ENCODE measurements at places on chromosomes 4 and X.

DNA sequence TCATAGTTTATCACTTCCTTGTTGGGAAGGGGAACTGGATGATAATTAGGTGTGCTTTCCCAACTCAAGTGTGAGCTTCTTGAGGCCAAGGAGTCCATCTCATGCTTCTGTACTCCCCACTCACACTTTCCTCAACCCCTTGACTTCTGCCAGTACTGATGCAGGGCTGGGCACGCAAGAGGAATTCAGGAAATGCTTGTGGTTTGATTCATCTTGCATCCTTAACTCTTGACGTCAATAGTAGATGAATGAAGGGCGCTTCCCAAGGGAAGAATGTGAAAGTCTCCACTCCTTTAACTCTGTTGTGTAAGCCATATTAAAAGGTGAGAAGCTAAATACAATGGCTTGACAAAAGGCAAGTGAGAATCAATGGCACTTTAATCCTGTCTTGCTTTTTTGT lies 101.8 kb downstream of the AGTR2 start:
- no peak for DNase-seq

- peak; percentile 3 for DNase-seq
Observed at GRCh38 chr4:128861856-128862518, 52.5 kb downstream of the JADE1 start.

DNA sequence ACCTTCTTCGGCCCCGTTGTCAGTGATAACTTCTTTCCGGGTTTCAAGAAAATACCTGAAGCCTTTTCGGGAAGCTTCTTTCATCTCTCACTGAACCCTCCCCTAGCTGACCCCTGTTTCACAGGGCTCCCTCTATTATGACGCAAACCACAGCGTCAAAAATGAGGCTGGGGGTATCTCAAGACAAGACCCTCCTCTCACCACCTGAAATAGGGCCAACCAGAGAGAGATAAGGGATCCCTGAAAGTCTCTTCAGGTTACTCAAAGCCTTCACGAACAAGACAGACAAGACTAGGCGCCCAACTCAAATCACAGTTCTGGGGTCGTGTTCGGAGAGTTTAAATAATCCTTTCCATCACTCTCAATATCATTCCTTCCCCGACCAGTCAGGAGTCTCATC lies 1.2 kb downstream of the PHF8 start:
- DNase-seq = no peak

DNA sequence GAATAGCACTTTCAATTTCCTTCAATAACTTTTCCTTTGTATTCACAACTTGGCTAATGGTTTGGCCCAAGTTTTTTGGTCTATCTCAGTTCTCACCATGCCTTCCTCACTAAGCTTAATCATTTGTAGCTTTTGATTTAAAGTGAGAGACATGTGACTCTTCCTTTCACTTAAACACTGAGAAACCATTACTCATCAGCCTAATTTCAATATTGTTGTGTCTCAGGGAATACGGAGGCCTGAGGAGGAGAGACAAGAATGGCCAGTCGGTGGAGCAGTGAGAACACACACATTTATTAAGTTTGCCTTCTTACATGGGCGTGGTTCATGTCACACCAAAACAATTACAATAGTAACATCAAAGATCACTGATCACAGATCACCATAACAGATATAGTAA lies 56.7 kb downstream of the TSPAN5 start:
- no peak for DNase-seq

GRCh38 chr4:185351691-185352090 lies 44.0 kb downstream of the LRP2BP start:
- no peak for DNase-seq

DNA sequence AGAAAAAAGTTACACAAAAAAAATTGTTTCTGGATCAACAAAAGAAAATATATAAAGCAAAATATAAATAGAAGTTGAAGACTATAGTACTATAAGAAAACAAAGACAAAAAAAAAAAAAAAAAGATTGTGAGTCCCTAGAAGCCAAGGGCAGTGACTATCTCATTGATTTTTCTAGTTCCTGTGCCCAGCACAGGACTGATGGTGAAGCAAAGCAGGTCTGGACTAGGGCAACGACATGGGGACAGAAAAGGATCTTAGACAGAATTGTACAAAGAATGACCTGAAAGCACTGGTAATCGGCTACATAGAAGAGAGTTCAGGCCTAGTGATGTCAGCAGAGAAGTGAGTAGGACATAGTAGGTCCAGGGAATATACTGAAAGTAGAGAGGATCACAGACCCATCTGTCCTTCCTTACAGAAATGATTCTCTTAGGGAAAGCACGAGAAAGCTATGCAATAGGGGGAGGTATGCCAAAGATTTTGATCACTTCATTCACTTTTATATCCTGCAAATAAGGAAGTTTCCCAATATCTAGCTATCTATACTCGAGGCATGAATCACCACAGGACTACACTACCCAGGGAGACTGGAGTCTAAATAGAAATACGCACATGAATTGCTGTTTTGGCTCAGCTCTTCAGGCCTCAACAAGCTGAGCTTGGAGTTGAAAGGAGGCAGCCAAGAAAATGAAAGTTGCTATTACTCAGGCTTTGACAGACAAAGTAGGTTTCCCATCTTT lies 230.9 kb upstream of the GPC4 start:
- peak; percentile 37 for DNase-seq

DNA sequence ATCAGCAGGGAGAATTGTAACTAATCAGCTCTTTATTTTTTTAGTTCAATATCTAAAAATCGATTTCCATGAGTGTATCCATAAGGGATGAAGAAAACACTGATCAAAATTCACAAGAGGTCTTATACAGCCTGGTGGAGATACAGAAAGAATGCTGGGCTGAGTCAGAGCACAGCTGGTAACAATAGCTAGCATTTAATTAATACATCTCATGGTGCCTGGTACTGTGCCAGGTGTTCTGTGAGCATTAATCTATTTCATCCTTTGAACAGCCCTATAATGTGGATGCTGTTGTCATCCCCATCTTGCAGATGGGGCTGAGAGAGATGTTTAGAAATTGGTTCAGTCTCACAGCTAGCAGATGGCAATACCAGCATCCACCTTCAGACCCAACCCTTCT lies 250.9 kb upstream of the RPS6KA3 start:
- DNase-seq = no peak

GRCh38 chrX:153732401-153732800 lies 7.7 kb downstream of the ABCD1 start:
- peak; percentile 69 for DNase-seq

DNA sequence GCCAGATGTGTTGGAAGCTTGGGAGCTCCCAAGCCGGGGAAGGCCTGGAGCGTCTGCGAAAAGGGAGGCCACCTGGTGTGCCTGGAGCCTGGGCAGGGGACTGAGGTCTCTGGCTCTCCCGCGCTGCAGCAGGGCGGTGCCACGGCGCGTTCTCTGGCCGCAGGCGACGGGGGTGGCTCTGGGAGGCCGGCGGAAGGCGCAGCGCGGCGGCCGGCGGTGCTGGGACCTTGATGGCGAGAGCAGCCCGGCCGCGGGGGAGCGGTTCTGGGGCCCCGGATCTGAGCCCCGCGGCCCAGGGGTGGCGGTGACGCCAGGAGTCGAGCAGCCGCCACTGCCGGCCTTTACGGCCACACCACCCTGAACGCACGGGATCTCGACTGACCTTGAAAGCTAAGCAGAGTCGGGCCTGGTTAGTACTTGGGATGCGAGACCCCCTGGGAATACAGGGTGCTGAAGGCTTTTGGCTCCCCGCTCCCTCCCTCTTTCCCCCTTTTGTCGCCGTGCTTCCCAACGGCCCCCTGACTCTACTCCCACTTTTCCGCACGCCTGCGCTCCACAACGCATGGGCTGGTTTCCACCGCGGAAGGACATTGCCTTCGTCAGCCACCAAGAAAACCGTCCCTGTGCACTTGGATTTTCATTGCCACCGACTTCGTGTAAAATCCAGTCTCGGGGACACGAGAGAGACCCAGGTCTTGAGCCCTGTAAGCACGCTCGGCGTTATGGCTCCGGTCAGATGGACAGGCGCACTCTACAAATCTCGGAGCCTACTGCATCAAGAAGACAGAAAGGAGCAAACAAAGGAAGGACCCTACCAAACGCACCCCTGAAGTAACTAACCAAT lies 9.5 kb downstream of the FRG2 start:
- no peak for DNase-seq

- DNase-seq = no peak
Observed at GRCh38 chr4:13054420-13054970, 429.6 kb downstream of the RAB28 start.

GRCh38 chrX:138710866-138711341 lies 613 bp downstream of the FGF13 start:
- DNase-seq = no peak

DNA sequence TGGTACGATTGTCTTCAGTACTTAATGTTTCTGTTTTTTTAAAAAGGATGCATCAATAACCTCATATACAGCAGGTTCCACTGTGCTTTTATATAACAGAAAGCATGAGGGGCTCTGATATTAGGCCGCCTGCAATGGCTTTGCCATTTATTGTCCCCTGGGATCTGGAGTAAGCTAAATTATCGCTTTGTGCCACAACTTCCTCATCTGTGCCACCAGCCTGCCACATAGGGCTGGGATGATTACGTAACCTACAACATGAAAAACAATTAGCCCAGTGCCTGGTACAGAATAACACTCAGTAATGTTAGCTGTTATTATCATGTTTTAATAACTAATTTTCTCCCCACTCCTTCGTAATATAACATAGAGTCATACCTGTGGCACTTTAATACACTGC lies 65.5 kb upstream of the TRIM2 start:
- DNase-seq = peak; percentile 85

DNA sequence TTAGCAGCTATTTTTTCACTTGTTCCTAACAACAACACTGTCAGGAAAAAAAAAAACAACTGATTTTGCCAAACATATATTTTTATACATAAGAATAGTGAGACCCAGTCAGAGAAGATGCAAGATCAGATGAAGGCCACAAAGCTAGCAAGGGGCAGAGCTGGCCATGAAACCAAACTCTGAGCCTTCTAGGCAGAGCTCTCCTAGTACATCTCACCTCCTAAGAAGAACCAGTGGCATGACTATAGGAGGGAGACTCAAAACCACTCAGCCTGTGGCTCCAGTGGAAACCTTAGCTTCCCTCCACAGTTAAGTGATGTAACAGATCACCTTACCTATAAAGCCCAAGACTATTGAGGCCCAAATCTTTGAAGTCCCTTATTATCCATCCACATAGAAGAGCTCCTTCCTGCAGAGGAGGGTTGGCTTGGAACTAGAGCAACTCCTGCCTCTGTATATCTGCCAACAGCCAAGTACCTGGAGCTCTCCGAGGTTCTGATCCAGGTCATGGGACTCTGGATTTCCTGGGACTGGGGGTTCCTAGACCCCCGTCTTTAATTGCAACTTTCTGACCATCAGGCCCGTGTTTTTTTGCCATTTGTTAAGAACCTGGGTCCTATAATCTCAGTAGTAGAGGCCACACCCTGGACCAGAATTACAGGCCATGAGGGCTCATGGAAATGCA lies 136.5 kb downstream of the SH3KBP1 start:
- no peak for DNase-seq

DNA sequence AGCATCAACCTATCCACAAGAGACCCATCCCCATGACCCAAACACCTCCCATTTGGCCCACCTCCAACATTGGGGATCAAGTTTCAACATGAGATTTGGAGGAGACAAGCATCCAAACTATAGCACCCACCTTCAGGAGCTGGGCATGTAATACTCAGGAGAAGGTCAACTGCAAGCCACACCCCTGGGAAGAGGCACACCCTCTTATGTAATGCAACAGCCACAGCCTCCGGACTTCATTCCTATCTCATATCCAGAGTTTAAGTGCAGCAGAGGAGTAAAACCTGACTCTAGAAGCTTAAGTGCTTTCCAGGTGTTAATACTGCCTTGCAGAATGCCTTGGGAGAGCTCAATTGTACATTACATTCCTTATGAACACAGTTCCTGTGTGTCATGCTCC lies 197.4 kb downstream of the PTTG2 start:
- no peak for DNase-seq

GRCh38 chrX:14964500-14964899 lies 91.3 kb downstream of the MOSPD2 start:
- no peak for DNase-seq

- peak; percentile 90 for DNase-seq
Observed at GRCh38 chr4:73872316-73873108, 3.3 kb downstream of the CXCL1 start.

DNA sequence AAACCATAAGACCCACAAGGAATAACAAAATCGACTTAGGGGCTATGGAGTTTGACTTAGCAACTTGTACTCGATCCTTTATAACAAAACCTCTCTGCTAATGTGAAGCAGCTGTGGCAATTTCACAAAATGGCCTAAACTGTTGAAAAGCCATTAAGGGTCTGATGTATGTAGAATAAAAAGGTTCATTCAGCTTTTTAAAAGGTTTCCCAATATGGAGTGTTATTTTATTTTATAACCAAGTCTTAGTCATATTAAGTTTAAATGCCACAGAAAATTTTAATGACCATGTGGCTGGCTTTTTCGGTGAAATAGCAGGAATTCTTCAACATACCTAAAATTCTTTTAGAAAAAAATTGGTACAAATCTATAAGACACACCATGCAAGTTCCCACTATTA lies 291.8 kb upstream of the HAND2 start:
- no peak for DNase-seq

- no peak for DNase-seq
Observed at GRCh38 chr4:89300499-89300898, 7.1 kb downstream of the GPRIN3 start.

DNA sequence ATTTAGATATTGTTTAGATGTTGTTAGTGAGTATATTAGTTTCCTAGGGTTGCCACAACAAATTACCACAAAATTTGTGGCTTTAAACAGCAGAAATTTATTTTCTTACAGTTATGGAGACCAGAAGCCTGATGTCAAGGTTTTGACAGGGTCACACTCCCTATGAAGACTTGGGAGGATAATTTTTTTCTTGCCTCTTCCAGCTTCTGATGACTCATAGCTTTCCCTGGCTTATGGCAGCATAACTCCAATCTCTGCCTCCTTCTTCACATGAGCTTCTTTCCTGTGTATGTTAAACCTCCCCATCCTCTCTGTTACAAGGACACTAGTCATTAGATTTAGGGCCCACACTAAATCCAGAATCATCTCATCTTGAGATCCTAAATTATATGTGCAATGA lies 20.9 kb upstream of the RAB40A start:
- no peak for DNase-seq

- DNase-seq = no peak
Observed at GRCh38 chr4:115759231-115759630, 645.8 kb upstream of the NDST4 start.

DNA sequence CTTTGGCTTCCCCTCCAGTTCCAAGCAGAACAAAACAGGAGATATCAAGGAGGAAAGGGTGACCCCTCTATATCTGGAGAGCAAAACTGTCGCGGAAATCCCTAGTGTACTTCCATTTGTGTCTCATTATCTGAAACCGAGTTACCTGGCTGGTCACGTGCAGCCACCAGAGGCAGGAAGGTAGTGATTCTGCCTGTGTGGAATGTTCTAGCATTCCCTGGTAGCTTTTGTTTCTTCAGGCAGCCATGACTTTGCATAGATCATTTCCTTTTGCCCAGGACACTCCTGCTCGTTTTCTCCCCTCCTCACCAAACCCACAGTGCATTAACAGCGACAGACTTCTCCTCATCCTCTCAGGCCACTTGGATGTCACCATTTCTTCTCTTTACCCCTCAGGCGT lies 107.9 kb downstream of the PTTG2 start:
- no peak for DNase-seq

- peak; percentile 42 for DNase-seq
Observed at GRCh38 chr4:145061318-145061920, 36.6 kb downstream of the ANAPC10 start.

- DNase-seq = no peak
Observed at GRCh38 chr4:174789657-174790056, 39.4 kb downstream of the GLRA3 start.

- no peak for DNase-seq
Observed at GRCh38 chrX:113048896-113049295, 208.3 kb upstream of the AMOT start.

- no peak for DNase-seq
Observed at GRCh38 chr4:41384992-41385391, 128.3 kb downstream of the UCHL1 start.
